ENCODE measurements at places on chromosomes 1 and 21.

- ATAC-seq = peak; percentile 64
Observed at GRCh38 chr1:32765570-32766327, 51.4 kb downstream of the YARS1 start.

- no peak for ATAC-seq
Observed at GRCh38 chr1:110538921-110539320, 19.9 kb upstream of the KCNA10 start.

- no peak for ATAC-seq
Observed at GRCh38 chr21:24369746-24370145, 1237.5 kb downstream of the MRPL39 start.

- no peak for ATAC-seq
Observed at GRCh38 chr1:162552684-162553252, 8.8 kb upstream of the UAP1 start.

DNA sequence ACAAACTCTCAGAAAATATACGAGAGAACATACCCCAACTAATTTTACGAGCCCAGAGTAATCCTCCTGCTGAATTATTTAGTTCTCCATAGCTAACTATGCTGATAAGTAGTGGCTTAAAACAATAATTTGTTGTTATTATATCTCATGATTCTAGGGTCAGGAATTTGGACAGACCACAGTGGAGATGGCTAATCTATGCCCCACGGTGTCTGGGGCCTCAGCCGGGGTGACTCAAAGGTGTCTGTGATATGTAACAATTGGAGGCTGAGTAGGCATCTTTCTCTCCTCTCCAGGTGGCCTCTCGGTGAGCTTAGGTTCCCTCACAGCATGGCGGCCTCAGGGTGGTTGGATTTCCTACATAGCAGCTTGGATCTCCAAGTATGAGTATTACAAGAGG lies 35.4 kb upstream of the FOXO6 start:
- no peak for ATAC-seq

DNA sequence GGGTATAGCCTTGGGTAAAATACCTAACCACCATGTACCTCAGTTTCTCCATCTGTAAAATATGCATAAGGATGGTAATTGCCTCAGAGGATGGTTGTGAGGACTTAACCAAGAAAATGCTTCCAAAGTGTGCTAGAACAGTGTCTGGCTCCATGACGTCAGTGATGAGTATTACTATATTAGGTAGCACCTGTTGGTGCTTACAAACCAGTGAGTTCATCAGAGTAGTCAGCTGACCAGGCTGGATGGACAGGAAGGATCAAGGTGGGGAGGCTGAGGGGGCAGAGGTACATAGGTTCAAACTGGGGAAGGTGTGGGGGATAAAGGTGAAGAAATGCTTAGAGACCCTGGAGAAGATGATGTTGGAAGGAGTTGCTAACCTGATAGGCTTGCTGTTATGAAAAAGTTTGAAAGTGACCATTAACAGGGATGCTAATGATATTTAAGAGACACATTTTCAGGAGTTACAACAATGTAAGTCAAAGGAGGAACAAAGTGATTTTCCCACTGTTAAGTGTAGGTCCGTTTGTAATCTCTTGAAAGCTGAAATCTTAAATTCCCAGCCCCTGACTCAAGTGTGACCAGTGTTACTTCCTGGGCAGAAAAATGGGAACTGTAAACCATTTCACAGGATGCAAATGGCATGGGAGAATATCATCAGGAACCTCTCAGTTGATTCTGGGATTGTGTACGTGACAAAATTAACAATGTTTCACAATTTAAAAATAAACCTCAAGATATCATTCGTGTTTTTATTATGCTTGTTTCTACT lies 4.4 kb downstream of the NTPCR start:
- ATAC-seq = no peak

DNA sequence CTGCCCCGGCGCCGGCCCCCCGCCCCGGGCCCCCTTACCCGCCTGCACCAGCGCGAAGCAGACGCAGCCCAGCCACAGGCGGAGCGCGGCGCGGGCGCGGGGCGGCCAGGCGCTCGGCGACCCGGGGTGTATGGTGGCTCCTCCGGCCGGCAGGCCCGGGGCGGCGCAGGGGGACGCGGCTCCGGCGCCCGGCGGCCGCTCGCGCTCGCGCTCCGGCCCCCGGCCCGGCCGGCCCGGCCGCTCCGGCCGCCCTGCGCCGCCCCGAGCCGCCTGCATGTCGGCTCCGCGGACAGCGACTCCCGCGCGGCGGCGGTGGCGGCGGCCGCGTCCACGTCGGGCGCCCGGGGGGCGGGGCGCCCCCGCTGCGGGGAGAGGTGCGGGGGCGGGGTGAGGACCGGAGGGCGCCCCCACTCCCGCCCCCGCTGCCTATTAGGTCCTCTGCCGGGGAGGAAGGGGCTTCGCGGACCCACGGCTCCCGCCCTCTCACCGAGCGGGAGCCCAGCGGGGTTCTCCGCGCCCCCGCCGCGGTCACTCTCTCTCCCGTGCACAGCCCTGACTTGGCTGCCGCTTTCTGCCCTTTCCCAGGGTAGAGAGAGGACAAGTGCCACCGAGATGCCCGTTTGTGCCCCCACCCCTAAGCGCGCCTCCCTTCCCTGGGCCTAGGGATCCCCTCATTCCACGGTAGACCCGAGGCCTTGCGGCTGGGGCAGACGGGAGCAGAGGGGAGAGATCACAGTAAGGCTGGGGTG lies at the start of gene FNDC5:
Gene FNDC5, minus strand, starts transcription at position 298 of the 749 bp plus-strand sequence.
- peak; percentile 50 for ATAC-seq

DNA sequence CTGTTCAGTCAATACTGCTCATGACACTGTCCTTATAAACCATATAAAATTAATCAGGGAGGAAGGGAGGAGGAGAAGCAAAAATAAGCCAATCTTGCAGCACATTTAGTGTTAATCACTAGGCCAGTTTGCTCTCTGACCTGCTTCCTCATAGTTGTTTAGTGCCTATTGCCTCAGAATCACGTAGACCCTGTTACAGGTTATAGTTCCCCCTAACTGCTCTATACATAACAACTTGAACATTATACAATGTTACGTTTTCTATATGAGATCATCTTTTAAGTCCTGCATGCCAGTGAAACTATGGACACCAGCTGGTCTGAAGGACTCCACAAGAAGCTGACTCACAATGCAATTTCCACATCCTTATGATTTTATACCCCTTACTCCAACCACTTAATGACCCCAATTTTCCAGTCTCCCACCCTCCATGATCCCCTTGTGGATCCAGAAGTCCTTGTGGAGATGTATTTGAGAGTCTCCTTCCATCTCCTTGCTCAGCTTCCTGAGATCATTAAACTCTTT lies 34.9 kb upstream of the TACSTD2 start:
- ATAC-seq = no peak

DNA sequence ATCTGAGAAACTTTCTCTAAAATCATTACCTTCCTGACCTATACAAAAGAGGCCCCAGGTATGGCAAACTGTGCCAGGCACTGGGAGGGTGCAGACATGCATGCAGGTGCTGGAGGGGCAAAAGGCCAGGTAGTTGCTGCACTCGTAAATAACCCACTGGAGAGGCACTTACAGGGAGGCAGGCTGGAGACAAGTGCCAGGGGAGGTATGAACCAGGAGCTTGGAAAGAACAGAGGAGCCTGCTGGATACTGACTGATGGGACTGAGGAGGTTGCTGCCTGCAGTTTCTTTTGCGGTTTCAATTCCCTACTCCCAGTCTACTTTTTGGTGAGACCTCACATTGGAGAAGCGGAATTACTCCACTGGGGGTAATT lies 113.9 kb downstream of the DSCAM start:
- no peak for ATAC-seq

GRCh38 chr1:95049935-95050334 lies 22.8 kb downstream of the ALG14 start:
- no peak for ATAC-seq

DNA sequence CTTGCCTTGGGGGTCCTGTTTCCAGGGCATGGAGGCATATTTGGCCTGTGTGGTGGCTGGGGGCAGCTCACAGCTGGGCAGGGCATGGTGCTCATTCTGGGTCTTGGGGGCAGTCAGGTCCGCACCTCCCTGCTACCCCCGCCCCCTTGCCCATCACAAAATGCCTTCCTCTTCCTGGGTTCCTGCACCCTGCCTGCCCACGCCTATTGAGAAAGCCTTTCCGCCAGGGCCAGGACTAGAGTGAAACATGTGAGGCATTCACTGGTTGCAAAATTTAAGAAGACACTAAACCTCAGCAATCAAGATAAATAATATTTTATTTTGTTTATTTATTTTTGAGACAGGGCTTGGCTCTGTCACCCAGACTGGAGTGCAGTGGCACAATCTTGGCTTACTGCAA lies 19.7 kb downstream of the PTAFR start:
- no peak for ATAC-seq

DNA sequence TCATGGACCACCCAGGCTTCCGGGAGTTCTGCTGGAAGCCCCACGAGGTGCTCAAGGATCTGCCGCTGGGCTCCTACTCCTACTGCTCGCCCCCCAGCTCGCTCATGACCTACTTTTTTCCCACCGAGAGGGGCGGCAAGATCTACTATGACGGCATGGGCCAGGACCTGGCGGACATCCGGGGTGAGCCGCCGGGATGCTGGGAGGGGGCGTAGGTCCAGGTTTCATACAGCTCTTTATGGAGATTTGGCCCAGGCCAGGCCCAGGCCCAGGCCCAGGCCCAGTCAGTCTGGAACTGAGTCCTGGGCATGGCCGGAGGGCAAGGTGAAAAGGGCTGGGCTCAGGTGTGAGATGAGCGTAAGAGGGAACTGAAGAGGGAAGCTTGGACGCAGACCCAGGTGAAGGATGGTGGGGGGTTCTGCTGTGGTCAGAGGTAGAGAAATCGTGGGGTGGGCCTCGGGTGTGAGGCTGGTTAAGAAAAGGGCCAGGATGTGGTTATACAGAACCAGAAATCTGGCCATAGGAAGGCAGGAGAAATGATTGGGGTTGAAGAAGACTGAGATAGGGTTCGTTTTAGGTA lies 23.0 kb downstream of the DISP3 start:
- no peak for ATAC-seq

GRCh38 chr1:20100632-20101355 lies 18.5 kb downstream of the PLA2G2D start:
- ATAC-seq = peak; percentile 50

DNA sequence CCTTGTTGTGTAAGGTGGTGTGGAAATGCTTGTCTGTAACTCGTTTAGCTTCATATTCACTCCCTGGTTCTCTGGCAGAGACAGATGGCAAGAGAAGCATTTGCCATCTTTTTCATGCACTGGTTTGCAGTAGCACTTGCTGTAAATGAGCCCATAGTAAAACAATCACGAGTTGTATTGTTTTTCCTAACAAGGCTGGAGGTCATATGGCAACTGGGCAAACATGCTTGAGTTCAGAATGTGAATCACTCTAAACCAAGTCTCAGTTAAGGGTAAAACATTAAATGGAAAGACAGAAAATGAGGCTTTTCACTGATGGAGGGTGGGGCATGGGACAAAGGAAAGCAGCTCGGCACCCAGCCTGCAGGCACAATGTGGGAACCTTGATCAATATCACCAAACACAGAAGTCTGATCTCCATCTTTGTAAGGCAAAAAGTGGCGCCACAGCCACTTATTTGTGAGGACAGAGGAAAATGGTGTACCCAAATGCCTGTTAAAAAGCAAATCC lies 26.5 kb upstream of the LPAR3 start:
- ATAC-seq = no peak

DNA sequence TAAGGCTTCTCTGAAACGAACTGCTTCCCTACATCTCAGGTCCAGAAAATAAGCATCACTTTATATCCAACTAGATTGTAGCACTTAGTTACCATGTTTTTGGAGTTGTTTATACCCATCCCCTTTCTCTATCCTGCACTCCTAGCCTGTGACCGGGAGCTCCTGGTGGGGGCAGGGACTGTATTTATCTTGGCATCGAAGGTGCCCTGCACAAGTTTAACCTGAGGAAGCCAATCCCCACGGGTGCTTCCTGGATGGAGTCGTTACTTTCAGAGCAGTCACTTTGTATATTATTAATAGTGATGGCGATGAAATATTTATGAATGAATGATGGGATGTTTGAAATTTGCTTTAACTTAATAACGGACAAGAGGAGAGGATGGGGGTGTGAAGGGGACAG lies 73.9 kb downstream of the KLHDC7A start:
- ATAC-seq = no peak

- no peak for ATAC-seq
Observed at GRCh38 chr1:216205176-216205575, 218.1 kb downstream of the USH2A start.

DNA sequence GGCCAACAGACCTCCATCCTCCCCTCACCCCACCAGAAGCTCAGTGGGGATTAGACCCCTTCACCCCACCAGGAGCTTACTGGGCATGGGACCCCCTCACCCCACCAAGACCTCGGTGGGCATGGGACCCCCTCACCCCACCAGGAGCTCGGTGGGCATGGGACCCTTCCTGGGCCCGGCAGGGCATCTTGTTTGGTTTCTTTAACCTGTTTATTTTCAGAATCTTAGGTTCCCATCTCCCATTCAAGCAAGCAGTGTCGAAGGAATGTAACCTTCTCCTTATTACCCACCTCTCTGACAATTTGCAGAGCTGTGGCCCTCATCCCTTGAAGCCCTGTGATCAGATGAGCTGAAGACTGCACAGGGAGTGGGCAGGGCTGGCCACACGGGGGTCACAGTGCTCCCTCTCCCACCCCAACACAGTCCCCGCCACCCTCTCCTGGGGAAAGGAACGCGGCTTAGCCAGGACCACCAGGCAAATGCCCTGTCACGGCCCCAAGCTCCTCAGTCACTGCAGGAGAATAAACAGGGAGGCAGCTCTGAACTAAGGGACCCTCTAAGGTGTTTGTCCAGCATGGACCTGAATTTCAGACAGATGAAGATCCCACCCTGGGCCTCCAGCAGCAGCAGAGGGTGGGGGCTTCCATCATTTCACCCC lies 330.0 kb downstream of the NPHP4 start:
- ATAC-seq = no peak

GRCh38 chr1:44652445-44653106 lies 21.7 kb downstream of the TMEM53 start:
- ATAC-seq = peak; percentile 75

GRCh38 chr1:114435088-114435715 lies 75.8 kb downstream of the TRIM33 start:
- no peak for ATAC-seq

DNA sequence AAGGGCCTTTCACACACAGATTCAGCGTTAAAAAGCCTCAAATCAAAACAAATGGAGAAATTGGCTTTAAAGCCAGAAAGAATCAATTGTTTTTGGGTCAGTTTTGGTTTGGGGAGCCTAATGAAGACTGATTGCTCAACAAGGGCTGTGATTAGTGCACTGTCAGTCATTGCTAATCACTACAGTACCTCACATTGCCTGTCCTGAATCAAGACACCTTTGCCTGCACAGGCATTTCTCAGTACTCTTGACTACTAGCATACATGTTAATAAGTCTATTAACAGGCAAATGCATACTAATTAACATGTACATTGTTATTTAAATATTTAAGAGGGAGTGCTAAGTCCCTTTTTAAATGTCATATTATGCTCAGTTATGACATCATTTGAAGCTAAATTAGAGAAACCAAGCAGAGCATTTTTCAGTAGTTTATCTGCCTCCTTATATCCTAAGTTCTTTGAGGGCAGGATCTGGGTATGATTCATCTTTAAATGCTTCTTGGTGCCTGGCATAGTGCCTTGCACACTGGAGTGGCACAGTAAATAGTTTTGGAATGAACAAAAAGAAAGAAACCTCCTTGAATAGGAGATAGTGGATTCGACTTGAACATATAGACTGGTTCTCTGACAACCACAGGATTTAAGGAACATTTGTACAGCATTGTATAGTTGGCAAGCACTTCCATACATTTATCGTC lies 25.8 kb upstream of the CCN1 start:
- no peak for ATAC-seq

- no peak for ATAC-seq
Observed at GRCh38 chr1:183674886-183675285, 21.8 kb upstream of the APOBEC4 start.

- peak; percentile 17 for ATAC-seq
Observed at GRCh38 chr1:63874278-63874880, 100.6 kb downstream of the ROR1 start.

GRCh38 chr21:41169701-41170100 lies 1.7 kb downstream of the BACE2 start:
- ATAC-seq = no peak

All from motor neuron (in vitro differentiated cells).